CD8-positive, alpha-beta T cell (primary cell): ENCODE measurements at places on chromosomes 2 and 18.

DNA sequence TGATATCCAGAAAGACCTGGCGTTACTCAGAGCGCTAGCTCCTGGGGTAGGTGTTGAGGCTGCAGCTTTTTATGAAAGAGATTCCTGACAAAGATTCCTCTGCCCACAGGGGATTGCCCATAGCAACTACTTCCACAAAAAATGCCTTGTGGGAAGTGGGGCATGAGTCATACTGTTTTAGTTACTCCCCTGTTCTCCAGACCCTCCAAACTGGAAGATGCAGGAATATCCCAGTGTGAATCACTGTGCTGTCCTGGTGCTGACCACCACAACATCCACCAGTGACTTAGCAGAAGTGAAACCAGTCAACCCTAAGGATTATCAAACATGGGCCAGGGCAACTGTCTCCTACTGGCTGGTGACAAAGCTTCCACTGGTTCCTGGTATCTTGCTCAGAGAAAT, 61.8 kb downstream of the CDH2 start:
- no peak for DNase-seq

GRCh38 chr2:96260387-96261260, 5.2 kb downstream of the TMEM127 start:
- DNase-seq: no peak

DNA sequence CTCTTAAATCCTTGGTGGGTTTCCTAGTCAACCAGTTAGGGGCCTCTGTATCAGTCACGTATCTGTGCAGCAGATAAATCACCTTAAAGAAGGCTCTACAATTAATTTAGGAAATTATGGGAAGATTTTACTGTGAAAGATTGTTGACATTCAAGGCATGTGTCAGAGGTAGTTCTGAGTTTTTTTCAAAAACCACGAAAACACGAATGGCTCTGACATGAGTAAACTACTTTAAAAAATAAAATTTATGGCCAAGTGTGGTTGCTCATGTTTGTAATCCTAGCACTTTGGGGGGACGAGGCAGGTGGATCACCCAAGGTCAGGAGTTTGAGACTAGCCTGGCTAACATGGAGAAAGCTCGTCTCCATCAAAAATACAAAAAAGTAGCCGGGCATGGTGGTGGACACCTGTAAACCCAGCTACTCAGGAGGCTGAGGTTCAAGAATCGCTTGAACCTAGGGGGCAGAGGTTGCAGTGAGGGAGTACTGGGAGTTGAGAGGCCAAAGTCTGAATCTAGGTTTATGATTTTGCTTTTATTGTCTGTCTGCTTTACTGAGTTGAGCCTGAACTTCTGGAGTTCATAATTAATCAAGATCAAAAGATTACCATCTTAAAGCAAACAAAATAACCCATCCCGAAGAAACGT, 77.1 kb downstream of the SPRED2 start:
- no peak for DNase-seq

DNA sequence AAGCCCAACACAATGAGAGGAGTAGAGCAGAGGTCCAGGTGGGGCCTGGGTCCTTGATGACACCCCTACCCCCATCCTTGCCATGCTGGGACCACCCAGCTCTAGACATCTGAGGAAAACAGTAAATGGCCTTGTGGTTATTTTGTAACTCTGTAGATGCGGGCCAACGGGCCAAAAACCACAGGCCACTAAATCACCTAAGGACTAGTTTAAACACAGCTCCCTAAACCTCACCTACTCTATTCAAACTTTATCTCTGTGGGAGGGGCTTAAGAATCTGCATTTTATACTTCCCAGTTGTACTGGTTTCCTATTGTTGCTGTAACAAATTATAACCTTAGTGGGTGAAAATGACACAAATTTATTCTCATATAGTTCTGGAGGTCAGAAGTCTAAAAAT, 19.0 kb upstream of the SERTAD2 start:
- no peak for DNase-seq
